AML-193 (cell line): ENCODE measurements at places on chromosomes 16 and 17.

DNA sequence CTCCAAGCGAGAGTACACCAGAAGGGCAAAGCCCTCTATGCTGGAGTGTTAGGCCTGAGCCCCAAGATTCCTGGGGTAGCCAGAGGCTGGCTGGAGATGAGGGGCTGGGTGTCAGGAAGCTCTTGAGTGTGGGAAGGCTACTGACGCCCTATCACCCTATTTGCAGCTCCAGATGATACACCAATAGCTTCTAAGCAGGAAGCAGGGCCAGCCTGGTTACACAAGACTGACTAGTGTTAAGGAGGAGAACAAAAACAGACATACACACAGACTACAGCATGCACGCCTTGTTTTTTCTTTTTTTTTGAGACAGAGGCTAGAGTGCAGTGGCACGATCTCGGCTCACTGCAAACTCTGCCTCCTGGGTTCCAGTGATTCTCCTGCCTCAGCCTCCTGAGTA is 15.9 kb downstream of the POLR3K start:
- DNase-seq = peak; percentile 17

DNA sequence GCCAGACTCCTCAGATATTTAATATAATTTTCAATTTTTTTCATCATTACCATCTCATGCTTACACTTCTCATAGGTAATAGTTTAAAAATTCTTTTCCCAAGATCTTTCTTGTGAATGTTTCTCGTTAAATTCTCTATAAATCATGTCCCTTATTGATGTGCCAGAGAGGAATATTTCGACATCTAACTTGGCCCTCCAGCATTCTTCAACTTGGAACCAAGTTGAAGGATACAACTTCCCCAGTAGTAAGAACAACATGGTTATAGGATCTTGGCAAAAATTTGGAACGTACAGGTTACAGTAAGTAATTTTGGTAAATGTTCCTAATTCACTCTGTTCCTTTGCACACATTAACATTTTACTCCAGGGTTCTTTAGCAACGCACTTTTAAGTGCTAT is 731.8 kb downstream of the CDH11 start:
- DNase-seq = no peak

DNA sequence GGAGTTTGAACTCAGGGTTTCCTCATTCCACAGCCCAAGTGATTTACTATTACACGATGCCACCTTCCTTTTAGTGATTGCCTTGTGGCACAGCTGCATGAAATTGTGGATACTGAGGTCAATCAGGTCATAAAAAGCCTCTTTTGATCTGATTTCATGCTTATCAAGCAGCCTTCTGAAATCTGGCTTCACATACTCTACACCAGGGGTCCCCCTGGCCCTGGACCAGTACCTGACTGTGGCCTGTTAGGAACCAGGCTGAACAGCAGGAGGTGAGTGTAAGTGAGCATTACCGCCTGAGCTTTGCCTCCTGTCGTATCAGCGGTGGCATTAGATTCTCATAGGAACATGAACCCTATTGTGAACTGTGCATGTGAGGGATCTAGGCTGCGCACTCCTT is 13.8 kb downstream of the SLFN5 start:
- DNase-seq = no peak

- no peak for DNase-seq
These were observed 542.0 kb downstream of the WWOX start for GRCh38 chr16:78641433-78641832.

GRCh38 chr17:68910789-68911431 is 44.3 kb downstream of the ABCA8 start:
- no peak for DNase-seq

DNA sequence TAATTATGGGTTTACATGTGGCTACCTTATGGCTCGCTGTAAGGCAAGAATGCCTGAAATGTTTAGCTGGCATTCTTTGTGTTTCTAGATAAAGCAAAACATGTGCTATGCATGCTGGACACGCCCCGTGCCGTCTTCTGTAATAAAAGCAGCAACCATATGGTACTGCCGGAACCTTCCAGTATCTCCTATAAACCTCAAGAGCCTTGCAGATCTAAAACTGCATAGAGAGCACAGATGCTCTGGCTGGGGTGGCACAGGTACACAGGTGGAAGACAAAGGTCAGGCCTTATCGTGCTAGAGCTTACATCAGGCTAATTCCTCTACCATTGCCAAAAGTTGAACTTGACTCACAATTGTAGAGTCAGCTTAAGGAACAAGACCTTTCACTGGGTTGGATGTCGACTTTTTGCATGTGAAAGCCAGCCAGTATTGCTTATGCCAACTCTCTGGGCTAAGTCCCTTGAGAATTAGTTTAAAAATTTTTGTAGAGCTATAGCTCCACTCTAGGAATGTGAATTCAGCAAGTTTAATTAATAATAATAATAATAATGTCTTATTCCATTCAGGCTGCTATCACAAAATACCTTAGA is 187.4 kb upstream of the CACNG5 start:
- no peak for DNase-seq

- no peak for DNase-seq
These were observed 64.9 kb upstream of the CORO6 start for GRCh38 chr17:29687596-29687995.

DNA sequence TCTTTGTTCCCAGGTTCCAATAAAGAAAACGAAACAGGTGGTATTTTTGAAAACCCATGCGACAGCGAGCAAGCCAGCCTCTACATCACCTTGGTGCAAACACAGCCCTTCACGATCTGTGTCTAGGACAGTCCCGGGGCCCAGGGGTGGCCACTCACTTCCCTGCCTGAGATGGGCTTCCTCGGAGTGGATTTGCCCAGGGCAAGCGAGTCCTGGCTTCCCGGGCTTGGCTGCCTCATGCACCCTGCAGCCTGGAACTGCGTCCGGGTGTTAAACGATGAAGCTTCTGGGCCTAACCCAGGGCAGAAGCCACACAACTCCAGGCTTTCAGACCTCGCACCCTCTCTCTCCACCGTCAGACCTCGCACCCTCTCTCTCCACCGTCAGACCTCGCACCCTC is 66.0 kb downstream of the RPH3AL start:
- no peak for DNase-seq

DNA sequence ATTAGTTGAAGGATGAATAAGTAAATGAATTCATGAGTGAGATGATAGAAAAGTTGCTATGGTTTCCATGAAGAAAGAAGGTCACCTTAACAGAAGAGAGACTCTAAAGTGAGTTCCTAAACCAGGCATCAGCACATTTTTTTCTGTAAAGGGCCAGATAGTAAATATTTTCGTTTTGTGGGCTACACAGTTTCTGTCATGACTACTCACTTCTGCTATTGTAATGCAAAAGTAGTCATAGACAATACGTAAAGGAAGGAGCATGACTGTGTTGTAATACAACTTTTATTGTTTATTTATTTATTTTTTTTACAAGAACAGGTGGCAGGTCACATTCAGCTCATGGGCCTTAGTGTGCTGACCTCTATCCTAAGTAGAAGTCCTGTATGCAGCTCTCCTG is 426.1 kb upstream of the DYNLRB2 start:
- no peak for DNase-seq

- no peak for DNase-seq
These were observed 30.9 kb downstream of the CRISPLD2 start for GRCh38 chr16:84850714-84851113.
